ENCODE measurements at places on chromosomes 2 and 18.

DNA sequence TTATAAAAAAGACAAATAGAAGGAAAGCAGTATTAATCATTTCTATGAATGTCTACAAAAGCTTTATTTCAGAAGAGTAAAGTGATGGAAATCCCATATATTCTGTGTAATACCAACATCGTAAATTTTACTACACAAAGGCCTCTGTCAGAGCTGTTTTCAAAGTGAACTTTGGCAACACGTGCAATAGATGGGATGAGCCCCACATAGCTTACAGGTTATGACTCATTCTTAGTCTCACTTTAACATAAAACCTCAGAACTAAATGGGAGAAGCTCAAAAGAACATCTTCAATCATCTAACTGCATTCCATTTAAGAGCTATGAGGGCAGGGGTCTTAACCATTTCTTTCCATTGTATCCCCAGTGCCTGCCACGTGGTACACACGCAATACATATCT, 11.5 kb downstream of the VPS4B start:
- DNase-seq: no peak

- DNase-seq: no peak
These were observed 221.8 kb upstream of the CTAGE1 start for GRCh38 chr18:22639561-22639960.

DNA sequence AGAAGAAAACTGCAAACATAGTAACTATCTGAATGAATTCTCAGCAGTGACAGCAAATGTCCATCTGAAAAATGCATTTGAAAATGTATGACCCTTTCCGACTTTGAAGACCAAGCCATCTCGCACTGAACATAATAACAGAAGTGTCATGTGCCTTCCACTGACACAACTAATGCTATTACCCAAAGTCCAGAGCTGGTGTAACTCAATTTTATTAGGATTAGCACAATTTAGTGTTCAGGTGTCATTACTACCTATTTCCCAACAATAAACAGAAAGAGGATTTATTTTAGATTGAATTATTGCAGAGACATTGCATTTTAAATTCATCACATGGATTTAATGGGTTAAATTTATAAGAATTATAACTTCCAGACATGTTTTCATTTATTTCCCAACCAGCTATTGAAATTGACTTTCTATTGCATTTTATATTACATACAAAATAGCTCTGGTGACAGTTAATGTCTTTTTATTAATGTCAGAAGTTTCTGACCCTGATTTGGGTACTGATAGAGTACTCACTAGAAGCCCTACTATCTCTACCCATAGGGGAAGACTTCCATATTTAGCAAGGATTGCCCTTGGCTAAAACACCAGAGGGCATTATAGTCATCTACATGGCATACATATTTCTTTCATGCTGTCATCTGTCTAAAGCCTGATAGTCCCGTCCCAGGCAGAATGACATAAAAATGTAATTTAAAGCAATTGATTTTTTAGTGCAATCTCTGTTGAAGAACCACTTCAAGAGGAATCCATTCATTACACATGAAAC, 7.0 kb upstream of the STK39 start:
- no peak for DNase-seq

DNA sequence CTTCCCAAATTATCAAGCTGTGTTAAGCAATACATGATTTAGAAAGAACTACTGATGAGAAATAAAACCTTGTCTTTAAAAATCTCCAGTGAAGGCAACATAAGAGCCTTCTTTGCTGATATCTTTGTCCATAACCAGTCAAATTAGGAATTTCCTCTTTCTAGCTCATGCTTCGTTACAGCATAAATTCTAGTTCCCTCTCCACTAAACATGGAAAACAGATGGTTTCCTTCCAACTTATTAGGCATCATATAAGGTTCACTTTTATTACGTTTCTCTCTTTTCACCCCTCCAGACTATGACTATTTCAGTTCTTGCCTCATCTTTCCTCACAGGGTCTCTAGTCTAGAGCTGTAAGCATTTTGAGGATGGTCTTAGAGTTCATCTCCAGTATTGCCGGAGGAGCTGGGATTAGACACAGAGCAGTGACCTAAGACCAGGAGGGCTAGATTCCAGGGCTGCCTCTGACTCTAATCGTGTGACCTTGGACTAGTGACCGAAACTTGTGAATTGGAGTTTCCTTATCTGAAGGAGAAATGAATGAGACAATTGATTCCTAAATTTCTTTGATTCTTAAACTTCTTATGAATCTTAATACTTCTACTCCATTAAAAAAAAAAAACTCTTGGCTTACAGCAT, 195.5 kb upstream of the APCDD1 start:
- no peak for DNase-seq

DNA sequence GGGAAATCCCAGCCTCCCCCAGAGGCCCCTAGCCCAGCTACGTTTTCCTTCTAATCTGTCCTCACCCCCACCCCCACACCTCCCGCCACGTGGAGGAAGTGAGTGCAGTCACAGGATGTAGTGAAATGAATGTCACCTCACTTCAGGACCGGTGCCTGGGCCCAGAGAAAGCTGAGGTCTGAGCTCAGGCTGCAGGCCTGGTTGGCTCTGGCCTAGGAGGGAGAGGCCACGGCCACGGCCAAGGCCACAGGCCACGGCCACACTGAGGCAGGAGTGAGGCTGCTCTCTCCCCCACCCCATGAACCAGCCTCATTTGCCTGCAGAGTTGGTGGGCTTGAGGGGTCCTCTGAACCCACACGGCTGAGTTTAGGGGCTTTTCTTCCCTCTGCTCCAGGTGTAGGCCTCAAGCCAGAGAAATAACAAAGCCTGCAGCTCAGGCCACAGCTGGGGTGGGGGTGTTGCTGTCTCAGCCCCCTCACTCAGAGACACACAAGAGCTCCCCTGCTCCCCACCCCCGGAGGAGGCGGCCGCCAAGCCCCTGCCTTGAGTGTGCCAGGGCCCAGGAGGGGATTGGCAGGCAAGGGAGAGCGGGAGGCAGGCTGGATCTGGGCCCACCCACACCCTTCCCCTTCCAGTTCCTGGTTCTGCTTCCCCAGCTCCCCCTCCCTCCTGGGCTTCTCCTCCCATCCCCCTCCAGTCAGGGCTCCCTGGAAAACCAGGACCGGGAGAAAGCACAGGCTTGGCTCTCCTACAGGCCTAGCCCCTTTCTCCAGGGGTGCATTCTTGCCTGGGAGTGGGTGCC, 27.0 kb downstream of the DNMT3A start:
- DNase-seq: peak; percentile 55

DNA sequence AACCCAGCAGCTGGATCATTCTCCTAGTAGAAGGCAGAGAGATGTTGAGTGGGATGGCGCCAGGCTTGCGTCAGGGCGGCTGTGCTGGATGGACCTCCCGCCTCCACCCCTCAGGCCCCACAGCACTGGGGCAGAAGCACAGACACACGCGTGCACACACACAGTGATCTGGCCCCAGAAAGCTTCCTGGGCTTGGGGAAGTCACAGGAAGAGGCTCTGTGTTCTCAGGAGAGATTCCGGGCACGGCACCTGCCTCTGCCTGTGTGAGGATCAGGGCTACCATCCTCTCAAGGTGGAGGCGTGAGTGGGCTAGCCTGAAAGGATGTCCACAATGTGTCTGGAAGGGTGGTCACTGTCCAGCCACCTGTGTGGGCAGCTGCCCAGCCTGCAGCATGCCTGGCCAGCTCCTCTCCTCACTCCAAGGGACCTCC, 229.8 kb upstream of the HS6ST1 start:
- no peak for DNase-seq

- no peak for DNase-seq
These were observed 75.8 kb downstream of the SOWAHC start for GRCh38 chr2:109689973-109690372.

- DNase-seq: no peak
These were observed 16.4 kb downstream of the TNS1 start for GRCh38 chr2:217986256-217986961.

- no peak for DNase-seq
These were observed 17.9 kb downstream of the ZNF385B start for GRCh38 chr2:179843541-179843940.

DNA sequence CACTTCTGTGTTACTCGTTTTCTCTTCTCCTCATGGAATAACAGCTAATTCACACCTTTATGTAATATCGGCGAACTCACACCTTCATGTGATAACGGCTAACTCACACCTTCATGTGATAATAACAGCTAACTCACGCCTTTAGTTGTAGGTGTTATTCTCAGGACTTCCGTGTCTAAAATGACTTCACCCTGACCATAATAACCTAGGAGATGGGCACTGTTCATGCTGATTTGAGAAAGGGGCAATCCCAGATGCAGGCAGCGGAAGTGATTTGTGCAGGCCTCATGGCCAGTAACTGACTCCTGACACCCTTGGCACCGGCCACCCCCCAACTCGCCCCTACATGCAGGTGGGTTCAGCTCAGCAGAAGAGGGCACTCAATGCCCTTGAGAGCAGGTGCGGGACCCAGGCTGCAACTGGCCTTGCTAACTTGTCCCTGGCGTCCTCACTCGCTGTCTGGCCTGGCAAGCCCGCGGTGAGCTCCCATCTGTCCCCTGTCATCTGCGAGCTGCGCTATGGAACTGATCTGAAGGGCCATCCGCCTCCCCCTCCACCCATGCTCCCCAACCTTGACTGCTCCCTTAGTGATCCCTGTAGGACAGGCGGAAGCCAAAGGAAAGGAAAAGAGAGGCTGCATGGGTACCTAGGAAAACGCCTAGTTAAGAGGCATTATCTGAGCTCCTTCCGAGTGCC, 42.6 kb upstream of the MTCL1 start:
- no peak for DNase-seq

DNA sequence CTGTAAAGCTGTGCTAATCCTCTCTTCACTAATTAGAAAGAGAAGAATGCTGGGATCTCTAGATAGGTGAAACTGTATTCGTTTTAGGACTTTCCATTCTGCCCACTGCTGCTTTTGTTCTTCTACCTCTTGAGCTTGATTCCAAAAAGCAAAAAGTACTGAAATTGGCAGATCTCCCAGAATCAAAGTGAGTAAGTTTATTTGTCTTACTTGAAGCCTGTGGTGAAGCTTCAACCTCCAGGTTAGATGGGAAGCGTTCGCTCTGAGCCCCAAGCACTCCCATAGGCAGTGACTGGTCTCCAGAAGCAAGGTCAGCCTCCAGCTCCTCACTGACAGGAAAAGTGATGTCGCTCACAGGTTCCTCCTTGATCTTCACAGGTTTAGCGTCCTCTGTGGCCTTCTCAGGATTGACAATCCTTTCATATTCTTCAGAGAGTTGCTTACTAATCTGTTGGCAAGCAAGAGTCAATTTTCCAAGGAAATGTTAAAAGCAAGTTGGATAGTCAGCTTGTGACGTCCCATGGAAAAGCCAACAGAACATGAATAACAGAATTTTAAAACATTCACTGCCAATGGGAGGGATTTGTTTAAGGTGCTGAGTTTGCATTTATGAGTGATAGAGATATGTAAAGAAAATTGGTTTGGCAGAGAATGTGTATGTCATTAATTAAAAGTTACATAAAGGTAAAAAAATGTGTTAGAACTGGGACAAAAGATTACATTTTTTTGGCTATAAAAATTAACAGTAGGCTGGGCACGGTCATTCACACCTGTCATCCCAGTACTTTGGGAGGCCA, 8.1 kb downstream of the SUPT7L start:
- DNase-seq: no peak

- DNase-seq: no peak
These were observed 631.8 kb upstream of the RAB6C start for GRCh38 chr2:129347486-129348217.

GRCh38 chr18:26356045-26356785, 130.0 kb downstream of the TAF4B start:
- no peak for DNase-seq

DNA sequence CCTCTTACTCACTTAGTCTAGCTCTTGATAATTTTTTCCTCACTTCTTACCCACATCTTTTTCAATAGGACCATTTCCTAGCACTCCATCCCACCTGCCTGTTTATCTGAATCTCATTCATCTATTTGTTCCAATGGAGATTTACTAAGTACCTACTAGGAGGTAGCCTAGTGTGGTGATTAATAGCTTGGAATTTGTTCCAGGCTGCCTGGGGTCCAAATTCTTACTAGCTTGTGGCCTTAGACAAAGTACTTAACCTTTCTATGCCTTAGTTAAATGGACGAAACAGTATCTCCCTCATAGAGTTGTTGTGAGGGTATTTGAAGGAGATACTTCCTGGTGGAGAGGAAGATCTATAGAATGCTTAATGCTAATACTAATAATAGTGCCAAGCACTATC, 42.9 kb upstream of the SERTAD2 start:
- no peak for DNase-seq

- DNase-seq: no peak
These were observed 133.0 kb downstream of the WDSUB1 start for GRCh38 chr2:159153463-159153862.

GRCh38 chr18:51442012-51442411, 244.5 kb upstream of the MEX3C start:
- no peak for DNase-seq

DNA sequence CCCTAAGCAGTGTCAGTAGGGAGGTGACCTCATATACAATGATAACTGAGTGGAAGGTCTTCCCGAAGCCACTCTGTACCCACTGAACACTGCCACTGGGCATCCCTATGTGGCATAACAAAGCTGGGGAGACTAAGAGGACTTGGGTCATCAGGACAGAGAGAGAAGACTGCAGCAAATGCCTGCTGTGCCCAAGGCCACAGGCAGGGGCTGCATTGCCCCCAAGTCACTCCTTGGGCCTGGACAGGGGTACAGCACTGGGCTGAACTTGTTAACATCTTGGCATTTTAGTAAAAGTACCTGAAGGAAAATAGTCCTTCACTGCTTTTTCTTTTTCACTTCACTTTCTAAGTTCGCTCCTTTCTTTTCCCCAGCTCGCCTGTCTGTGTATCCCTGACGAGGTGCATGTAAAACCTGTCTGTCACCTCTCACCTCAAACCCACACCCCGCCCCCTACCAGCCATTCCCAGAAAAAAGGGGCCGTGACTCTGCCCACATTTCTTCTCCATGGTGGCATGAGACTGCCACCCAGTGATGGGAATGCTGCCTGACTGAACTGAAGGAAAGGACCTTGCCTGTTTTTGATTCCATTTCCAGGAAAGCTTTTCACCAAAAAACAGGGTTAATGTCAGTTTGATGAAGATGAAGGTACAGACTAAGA, 62.9 kb downstream of the MTHFD2 start:
- DNase-seq: no peak

GRCh38 chr2:238449241-238449640, 22.5 kb downstream of the ASB1 start:
- DNase-seq: no peak

- DNase-seq: no peak
These were observed 145.8 kb downstream of the MCFD2 start for GRCh38 chr2:46769809-46770208.

- DNase-seq: no peak
These were observed 95.2 kb downstream of the TFCP2L1 start for GRCh38 chr2:121189661-121190381.

- DNase-seq: no peak
These were observed 127.1 kb downstream of the GREB1L start for GRCh38 chr18:21369146-21369545.

GRCh38 chr2:67671464-67672450, 274.6 kb downstream of the ETAA1 start:
- no peak for DNase-seq

GRCh38 chr2:12212841-12213597, 466.6 kb downstream of the LPIN1 start:
- no peak for DNase-seq

GRCh38 chr2:119475225-119475856, 43.7 kb downstream of the TMEM37 start:
- DNase-seq: no peak

GRCh38 chr2:224959556-224959955, 82.7 kb downstream of the DOCK10 start:
- DNase-seq: no peak

GRCh38 chr2:201205515-201205849, 22.5 kb downstream of the CASP10 start:
- no peak for DNase-seq
